Cardiac fibroblast (primary cell): ENCODE measurements at places on chromosomes 12 and 14.

GRCh38 chr12:79956896-79957295, 22.0 kb upstream of the PPP1R12A start:
- no peak for DNase-seq

GRCh38 chr12:75705749-75706711, 194.6 kb upstream of the KRR1 start:
- peak; percentile 98 for DNase-seq

GRCh38 chr14:44404036-44404435, 103.0 kb downstream of the FSCB start:
- DNase-seq = peak; percentile 4

DNA sequence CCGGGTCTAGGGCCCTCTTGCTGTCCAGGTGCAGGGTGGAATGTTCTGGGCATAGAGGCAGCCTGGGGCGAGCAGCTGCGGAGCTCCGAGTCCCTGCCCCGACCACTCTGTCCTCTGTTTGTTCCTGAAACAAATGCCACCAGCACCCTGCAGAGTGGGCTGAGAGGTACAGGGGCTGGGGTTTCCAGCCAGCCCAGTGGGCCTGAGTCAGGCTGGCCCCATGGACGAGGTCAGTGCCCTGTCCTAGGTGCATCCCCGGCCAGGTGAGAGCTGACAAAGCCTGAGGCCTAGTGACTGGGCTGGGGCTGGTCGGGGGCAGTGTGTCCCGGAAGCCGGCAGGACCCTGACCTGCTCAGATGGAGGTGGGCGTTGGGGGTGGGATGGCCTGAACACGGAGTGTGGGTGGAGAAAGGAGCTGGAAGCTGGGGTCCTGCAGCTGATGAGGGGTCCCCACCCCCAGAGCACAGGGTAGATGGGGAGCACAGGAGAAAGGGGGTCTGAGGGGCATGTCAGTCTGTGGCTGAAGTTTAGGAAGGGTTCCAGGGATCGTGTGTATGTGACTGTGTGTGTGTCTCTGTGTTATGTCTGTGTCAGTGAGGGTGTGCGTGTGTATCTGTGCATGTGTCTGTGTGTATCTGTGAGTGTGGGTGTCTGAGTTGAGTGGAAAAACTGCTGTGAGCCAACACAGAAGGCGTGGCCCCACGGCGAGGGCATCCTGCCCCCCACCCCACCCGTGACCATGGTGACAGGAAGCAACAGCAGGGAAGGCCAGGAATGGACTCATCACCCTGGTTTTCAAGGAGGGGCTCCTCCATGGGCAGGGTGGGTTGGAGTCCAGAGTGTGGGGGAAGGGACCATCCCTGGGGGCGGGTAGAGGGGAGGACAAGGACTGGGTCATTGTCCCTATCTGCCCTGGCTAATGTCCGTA, 2.4 kb upstream of the CRIP1 start:
- DNase-seq = peak; percentile 48

GRCh38 chr12:95102916-95103671, 29.7 kb upstream of the NR2C1 start:
- peak; percentile 83 for DNase-seq

GRCh38 chr14:51845811-51846210, 14.6 kb upstream of the GNG2 start:
- DNase-seq = peak; percentile 41

GRCh38 chr14:102777711-102778337, 575 bp downstream of the TRAF3 start:
- no peak for DNase-seq

DNA sequence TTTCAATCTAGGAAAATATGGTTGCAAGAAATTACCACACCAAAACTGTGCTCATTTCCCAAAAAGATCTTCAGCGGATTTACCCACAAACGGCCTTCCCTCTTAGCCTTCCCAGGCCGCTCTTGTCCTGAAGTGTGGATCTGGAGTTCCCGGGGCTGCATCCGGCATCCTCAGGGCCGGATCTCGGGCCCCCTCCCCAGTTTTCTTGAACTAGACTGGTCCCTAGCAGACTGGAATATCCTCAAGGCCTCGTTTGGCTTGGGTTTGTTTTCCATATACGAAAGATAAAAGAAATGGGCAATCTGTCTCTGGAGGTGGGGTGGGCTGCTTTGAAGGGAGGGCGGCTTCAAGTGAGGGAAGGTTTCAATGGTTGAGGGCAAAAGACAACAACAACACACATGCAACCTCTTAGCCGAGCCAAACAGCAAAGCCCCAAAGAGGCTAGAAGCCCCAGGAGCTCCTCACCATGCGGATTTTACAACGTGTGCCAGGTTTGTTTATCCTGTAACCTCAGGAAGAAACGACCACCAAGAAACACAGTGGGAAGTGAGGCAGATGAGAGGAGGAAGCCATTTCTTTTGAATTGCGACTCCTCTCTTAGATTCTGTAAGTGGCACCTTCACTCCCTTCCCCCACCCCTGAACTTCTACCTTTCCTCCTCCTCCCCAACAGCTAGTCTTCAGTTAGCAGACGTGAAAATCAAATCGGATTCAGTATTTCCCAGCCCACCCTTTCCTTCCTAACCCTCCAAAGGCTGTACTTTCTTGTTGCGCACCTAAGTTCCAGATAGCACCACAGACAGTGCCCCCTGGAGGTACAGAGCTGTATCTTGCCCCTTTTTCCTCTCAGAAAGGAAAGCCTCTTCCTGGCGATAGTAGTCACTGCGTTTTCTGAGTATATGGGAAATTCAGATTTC, 2.6 kb downstream of the MYF6 start:
- no peak for DNase-seq

DNA sequence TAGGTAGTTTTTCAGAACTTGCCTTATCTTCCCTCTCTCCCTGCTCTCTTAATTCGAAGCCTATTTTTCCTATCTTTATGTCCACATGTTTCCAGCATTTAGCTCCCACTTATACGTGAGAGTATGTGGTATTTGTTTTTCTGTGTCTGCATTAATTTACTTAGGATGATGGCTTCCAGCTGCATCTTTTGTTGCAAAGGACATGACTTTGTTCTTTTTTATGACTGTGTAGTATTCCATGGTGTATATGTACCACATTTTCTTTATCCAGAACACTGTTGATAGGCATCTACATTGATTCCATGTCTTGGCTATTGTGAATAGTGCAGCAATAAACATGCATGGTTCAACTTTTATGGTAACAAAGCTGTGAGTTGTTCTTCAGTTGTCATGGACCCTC, 7.8 kb upstream of the CLEC2D start:
- DNase-seq = no peak

DNA sequence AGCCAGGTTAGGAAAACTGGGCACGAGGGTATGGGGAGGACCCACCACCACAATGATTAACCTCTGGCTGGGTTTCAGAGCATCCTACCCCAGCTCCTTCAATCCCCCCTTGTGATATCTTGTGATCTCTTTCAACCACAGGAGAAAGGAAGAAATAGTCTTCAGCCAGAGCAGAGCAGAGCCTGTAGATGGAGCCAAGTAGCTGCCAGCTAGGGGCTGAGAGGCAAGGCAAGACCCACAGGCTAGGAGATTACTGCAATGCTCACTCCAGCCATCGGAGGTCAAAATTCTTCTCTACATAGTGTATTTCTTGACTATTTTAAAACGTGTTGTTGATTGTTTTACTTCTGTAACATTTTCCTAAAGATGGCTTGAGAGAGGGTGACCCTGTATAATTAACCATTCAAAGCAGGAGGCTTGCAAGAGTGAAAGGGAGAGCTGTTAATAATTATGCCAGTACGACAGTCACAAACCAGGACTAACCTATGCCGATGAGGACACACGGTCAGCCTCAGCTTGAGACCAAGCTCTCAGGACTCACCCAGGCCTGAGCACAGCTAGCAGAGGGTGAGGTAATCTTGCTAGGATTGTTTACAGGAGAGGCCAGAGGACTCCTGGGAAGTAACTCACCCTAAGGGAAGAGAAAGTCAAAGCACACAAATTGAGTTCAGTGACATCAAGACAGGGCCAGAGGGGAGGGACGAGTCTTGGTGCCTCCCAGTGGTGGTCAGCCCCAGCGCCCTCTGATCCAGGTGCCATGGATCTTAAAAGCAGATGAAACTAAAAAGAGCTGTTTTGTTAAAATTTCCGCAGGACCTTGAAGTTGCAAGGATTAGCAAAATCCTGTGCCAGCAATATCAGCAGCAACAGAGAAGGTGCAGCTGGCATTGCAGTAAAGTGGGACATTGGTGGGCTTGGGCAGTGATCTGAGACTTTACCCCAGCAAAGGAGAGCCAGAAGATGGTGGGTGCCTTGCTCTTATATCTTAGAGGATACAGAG, 29.8 kb upstream of the CDKN3 start:
- DNase-seq = peak; percentile 86

DNA sequence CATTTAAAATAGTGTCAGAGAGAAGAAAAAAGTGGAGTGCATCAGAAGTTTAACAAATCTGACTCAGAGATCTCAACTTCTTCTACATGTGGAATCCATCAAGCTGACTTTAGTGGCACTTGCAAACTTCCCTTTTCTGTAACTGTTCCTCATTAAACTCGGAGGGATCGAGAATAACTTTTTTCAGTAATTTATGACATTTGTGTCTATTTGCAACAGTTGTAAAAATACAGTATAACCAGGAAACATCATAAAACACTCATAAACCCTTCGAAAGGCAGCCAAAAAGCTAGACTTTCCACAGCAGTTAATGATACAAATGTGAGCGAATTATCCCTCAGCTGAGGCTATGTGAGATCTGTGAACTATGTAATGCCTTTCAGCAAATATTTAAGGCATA, 1936.8 kb upstream of the SEL1L start:
- no peak for DNase-seq
